Left cardiac atrium (tissue), 4 donors: ENCODE measurements at places on chromosomes 5 and 9. TPM values are rescaled to one million over a fixed set of nuclear protein-coding genes. Genes with fewer than 3 reads are reported as not detected.

GRCh38 chr9:3521966-3522365 lies 3.8 kb downstream of the RFX3 start:
- no peak for DNase-seq

- no peak for DNase-seq
Measured at GRCh38 chr9:76552751-76553455, 93.9 kb downstream of the GCNT1 start.

GRCh38 chr9:110344821-110345220 lies 7.2 kb upstream of the TXNDC8 start:
- no peak for DNase-seq

DNA sequence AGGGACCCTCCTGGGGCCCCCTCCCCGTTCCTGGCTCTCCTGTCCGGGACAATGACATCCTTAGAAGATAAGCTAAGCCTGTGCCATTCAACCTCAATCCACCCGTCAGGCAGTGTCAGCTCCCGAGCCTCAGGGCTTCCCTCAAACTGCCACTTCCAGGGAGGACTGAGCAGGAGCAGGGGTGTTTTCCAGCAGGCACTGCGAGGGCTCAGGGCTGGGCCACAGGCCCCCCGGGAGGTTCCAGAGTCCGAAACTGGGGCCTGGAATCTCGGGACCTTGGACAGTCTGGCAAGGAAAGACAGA lies 26.2 kb downstream of the LHX3 start:
- no peak for DNase-seq

RMRP gene
- 14,118 TPM for total RNA-seq
